Mesothelial cell of epicardium (in vitro differentiated cells): ENCODE measurements at places on chromosomes 3 and 15.

DNA sequence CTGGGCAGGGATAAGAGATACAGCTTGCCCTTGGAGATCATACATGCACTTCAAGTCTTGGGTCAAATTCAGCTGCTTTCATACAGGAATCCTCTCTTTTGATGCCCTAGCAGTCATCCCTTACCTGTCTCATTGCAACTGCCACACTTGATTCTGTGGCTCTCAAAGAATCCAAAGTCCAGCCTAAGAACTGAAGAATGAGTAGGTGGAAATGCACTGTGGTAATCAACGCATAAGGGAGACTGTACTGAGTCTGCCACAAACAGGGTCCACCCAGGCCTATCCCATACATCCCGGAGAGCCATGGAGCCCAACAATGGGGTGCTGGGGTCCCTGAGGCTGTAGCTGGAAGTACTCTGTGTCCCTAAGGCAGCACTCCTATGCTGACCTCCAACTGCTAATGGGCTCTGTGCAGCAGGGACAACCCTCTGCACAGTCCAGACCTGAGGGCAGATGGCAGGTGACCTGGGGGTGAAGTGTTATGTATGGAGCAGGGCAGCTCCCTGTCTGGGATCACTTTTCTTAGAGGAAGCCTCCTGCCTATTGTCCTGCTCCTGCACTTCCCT is 1.7 kb upstream of the VPS18 start:
- H3K4me1 ChIP-seq, result peaks cover 19% of the 10 kb centered on the region
- H3K27ac ChIP-seq, result no peak overlapping the region
- H3K4me3 ChIP-seq, result peak overlapping the region; percentile 38
- peaks cover 1% of the 10 kb centered on the region for H3K27me3 ChIP-seq
- H3K36me3 ChIP-seq, result peaks cover 9% of the 10 kb centered on the region

GRCh38 chr3:30894521-30895251 is at the start of gene GADL1:
Gene GADL1, minus strand, starts transcription at chr3:30894661. Its CDS starts 47 bp downstream, at chr3:30894614.
- H3K4me3 ChIP-seq, result peak within 1 kb of the TSS; percentile 69
- peaks cover 21% of the 10 kb centered on the region for H3K4me1 ChIP-seq
- peak; percentile 68 for DNase-seq
- H3K27ac ChIP-seq, result peak within 1 kb of the TSS; percentile 87
- no peaks in the 10 kb centered on the region for H3K36me3 ChIP-seq

GRCh38 chr15:39239562-39239961 is 341.3 kb upstream of the THBS1 start:
- no peak overlapping the region for H3K4me3 ChIP-seq
- H3K27ac ChIP-seq, result no peak overlapping the region
- DNase-seq, result no peak
- no peaks in the 10 kb centered on the region for H3K27me3 ChIP-seq
- H3K36me3 ChIP-seq, result no peaks in the 10 kb centered on the region

DNA sequence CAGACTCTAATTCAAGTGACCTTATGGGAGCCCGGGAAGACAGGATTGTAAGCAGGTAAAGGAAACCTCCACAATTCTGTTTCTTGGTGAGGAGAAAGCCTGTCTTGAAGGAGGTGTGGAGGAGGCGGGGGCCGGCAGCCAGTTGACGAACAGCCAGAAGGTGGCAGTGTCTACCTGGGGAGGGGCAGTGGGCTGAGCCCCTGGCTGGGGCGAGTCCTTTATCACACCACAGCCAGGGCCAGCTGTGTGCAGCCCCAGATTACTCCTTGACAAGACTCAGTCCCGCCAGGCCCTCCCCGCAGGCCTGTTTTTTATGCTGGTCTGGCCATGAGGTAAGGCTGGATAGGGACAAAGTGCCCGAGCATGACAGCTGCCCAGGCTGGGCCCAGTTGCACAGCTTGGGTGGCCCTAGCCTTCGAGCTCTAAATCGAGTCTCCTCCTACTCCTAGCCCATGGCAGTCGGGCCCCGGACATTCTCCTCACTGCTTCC is 40.9 kb upstream of the IDH2 start:
- no peaks in the 10 kb centered on the region for H3K27me3 ChIP-seq
- peak; percentile 77 for DNase-seq
- H3K4me1 ChIP-seq, result peaks cover 10% of the 10 kb centered on the region
- H3K36me3 ChIP-seq, result no peaks in the 10 kb centered on the region
- H3K27ac ChIP-seq, result no peak overlapping the region
